ENCODE measurements at places on chromosomes 3 and 15.

DNA sequence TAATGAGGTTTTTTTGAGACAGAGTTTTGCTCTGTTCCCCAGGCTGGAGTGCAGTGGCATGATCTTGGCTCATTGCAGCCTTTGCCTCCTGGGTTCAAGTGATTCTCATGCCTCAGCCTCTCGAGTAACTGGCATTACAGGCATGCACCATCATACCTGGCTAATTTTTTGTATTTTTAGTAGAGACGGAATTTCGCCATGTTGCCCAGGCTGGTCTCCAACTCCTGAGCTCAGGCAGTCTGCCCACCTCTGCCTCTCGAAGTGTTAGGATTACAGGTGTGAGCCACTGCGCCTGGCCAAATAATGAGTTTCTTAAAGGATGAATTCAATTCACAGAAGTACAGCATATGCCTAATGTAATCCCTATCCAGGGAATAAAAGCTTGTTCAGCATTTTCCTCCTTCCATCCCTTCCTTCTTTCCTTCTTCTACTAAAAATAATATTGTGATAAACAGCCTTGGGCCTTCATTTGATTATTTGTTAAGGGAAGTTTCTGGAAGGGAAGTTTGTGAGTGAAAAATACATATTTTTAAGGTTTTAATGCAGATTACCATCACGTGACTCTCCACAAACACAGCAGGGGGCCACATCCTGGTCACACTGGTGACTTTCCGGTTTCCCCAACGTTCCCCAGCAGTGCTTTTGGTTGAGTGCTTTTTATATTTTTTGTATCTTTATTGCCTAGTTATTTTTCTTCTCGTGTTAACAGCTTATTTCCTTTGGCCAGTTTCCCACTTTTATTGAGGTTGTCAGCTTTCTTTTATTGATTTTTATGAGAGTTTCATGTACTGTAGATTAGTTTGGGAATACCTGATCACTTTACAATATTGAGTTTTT is 116.8 kb downstream of the USP13 start:
- no peaks in the 10 kb centered on the region for H3K4me1 ChIP-seq
- no peaks in the 10 kb centered on the region for H3K36me3 ChIP-seq
- no peak for DNase-seq
- no peaks in the 10 kb centered on the region for H3K27me3 ChIP-seq
- no peak overlapping the region for H3K4me3 ChIP-seq

DNA sequence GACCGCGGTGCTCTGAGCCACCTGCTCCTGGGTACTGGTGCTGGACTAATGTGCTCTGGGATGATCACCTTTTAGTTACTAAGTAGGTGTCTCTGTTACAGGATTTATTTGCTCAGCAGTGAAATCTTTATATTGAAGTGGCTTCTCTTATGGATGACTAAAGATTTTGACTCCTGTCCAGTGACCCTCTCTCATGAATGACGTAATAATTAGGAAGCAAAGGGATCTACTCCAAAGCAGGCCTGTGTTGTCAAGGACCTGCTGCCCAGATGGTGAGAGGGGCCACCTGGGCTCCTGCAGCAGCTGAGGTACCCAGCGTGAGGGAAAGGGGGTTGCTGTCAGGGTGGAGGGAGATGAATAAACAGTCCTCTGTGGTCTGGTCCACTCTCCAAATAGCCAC is 263.6 kb downstream of the GABRG3 start:
- no peak for DNase-seq
- no peak overlapping the region for H3K27ac ChIP-seq
- no peaks in the 10 kb centered on the region for H3K36me3 ChIP-seq
- H3K27me3 ChIP-seq: no peaks in the 10 kb centered on the region
- H3K4me1 ChIP-seq: no peaks in the 10 kb centered on the region

DNA sequence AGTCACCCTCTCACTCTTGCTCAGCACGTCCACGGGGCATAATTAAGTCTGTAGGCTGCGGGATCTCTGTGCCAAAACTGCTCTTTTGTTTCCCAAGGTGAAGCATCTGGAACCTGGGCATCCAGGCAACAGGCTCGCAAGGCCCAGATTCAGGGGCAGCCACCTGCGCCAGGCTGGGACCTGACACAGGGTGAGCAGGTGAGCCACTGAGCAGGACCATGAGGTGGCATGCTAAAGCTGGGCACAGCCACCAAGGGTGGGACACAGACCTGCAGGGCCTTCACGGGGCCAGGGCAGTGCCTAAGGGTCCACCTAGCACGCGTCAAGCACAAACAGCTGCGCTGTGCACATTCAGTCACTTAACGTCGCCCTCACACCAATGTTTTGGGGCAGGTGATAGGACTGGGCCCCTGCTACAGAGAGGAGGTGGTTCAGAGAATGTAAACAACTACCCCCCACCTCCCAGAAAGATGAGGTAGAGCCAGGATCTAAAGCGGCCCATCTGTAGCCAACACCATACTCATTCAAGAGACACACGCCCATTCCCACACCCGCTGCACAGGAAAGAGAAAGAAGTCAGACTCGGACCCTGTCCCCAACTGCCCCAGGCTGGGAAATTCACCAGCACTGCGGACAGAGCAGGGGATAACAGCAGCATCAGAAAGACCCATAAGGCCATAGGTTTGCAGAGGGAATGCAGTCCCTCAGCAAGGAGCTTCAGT is 16.3 kb downstream of the XXYLT1 start:
- H3K4me1 ChIP-seq: no peaks in the 10 kb centered on the region
- no peak overlapping the region for H3K27ac ChIP-seq
- no peaks in the 10 kb centered on the region for H3K27me3 ChIP-seq
- DNase-seq: no peak

GRCh38 chr3:72481542-72481941 is 366.7 kb downstream of the SHQ1 start:
- DNase-seq: no peak
- no peak overlapping the region for H3K27ac ChIP-seq
- H3K27me3 ChIP-seq: no peaks in the 10 kb centered on the region
- H3K36me3 ChIP-seq: no peaks in the 10 kb centered on the region
- no peak overlapping the region for H3K4me3 ChIP-seq
- no peaks in the 10 kb centered on the region for H3K4me1 ChIP-seq

- no peak overlapping the region for H3K27ac ChIP-seq
- no peaks in the 10 kb centered on the region for H3K36me3 ChIP-seq
- no peaks in the 10 kb centered on the region for H3K27me3 ChIP-seq
- H3K4me3 ChIP-seq: no peak overlapping the region
- no peaks in the 10 kb centered on the region for H3K4me1 ChIP-seq
Observed at GRCh38 chr3:53948174-53948573, 56.5 kb upstream of the SELENOK start.

- no peaks in the 10 kb centered on the region for H3K4me1 ChIP-seq
- peak overlapping the region; percentile 90 for H3K27ac ChIP-seq
- DNase-seq: no peak
- no peaks in the 10 kb centered on the region for H3K36me3 ChIP-seq
- peaks cover 14% of the 10 kb centered on the region for H3K27me3 ChIP-seq
- H3K4me3 ChIP-seq: peak overlapping the region; percentile 88
Observed at GRCh38 chr15:89813381-89814111, 1.1 kb downstream of the ANPEP start.

- H3K4me1 ChIP-seq: peaks cover 5% of the 10 kb centered on the region
- no peak overlapping the region for H3K4me3 ChIP-seq
- H3K27me3 ChIP-seq: no peaks in the 10 kb centered on the region
- peak overlapping the region; percentile 18 for H3K27ac ChIP-seq
- no peak for DNase-seq
Observed at GRCh38 chr3:49362561-49362960, 4.4 kb upstream of the GPX1 start.

- no peaks in the 10 kb centered on the region for H3K4me1 ChIP-seq
- no peak for DNase-seq
- no peaks in the 10 kb centered on the region for H3K27me3 ChIP-seq
- no peak overlapping the region for H3K27ac ChIP-seq
- H3K36me3 ChIP-seq: no peaks in the 10 kb centered on the region
Observed at GRCh38 chr3:14307656-14308302, 94.6 kb upstream of the SLC6A6 start.

All from breast epithelium (tissue), 4 donors.